ENCODE measurements at places on chromosomes 5 and 9.

DNA sequence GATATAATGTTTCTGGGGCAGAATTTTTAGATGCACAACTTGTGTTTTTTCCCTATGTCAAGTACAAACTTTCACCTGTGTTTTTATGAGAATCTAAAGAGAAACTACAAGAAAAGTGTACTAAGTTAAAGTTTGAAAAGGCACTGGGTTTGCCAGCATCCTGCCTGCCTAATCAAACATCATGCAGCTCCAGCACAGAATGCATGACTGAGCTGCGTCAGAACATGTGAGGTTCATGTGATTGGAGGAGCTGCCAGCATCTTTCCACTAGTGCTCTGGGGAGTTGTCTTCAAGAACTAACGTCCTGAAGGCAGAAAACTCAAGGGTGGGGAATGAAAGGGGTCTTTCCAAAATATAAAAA, 46.1 kb upstream of the RIC1 start:
- DNase-seq: no peak

DNA sequence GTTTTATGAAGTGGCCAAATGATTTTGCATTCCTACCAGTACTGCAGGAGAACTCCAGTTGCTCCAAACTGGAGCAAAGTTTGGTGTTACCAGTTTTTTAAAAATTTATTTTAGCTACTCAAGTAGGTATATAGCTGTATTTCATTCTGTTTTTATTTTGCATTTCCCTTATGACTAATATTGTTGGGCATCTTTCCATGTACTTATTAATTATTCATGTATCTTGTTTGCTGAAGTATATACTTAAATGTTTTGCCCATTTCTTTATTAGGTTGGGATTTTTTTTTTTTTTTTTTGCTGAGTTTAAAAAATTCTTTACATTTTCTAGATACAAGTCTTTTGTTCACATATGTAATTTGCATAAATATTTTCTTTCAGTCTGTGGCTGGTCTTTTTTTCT, 386.6 kb upstream of the DAB2 start:
- no peak for DNase-seq

DNA sequence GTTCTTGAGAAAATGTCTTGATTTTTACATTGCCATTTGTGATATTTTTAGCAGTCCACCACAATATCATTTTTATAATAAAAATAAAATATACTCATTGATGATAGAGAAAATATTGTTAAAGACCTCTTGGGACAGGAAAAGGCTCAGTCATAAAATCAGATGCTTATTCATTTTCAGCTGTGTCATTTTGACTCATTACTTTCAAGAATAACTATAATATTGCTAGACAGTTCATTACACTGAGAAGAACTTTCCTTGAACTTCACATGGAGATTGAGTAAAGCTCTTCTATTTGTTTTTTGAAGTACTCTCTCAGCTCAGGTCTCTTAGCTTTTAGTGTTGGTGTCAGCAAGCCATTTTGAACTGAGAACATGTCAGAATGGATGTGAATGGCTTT, 8.5 kb upstream of the MEIKIN start:
- no peak for DNase-seq

DNA sequence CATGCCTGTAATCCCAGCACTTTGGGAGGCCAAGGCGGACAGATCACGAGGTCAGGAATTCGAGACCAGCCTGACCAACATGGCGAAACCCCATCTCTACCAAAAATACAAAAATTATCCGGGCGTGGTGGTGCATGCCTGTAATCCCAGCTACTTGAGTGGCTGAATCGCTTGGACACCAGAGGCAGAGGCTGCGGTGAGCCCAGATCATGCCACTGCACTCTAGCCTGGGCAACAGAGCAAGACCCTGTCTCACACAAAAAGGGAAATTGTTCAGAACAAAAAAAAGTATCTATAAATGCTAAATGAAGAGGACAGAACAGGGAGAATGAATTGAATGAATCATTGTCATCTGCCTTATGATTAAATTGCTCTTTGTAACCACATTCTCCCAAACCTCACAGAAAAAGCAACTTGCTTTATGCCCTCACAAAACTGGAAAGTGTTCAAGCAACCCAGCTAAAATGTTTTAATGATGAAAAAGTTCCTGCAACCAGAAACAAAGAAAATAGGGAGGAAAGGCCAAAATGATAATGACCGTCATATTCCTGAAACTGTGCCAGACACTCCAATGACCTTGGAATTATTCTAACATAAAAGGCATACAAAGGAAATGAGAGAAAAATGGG, 83.7 kb downstream of the SERINC5 start:
- DNase-seq: no peak

DNA sequence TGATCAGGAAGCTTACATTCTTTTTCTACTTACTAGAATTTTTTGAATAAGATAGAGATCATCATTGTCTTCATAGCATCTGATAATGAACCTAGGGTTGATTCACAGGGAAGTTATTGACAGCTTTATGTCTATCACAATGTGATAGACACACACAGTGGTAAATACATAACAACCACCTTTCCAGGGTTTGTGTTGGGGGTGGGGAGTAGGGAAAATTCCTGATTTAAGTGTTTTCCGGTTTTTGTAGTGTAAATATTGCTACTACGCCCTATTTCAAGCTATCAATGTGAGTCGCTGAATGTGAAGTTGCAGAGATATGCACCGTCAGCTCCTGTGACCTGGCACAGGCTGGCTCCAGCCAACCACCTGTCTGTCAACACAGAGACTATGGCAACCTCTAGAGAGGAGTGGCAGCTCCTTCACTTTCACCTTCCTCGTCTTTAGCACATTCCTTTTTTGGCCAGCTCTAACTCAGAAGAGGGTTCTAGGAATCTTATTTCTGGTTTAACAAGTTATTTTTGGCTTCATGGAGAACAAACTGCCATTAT, 224.9 kb downstream of the MAT2B start:
- DNase-seq: no peak

DNA sequence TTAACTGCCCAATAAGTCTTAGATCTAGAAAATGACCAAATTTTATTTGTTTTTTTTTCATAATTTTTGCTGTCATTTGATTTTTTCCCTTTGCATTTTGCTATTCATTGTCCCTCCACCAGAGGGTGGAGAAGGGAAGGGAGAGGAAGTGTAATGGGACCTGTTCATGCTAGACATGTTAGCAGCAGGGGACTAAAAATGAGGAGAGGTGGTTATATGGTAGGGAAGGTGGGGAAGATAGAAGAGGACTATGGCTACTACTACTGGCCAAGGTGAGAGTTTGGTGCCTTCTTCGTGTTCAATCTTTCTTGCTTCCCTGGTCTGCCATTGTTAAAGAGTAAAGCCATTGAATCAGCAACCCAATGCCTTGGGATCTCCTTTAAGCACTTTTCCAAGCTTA, 6.4 kb downstream of the GRIA1 start:
- no peak for DNase-seq

- no peak for DNase-seq
These were observed 18.5 kb downstream of the NR5A1 start for GRCh38 chr9:124488641-124489210.

- DNase-seq: no peak
These were observed 37.5 kb upstream of the PTGS1 start for GRCh38 chr9:122333169-122333808.

- DNase-seq: no peak
These were observed 32.2 kb upstream of the STRBP start for GRCh38 chr9:123300554-123300953.

DNA sequence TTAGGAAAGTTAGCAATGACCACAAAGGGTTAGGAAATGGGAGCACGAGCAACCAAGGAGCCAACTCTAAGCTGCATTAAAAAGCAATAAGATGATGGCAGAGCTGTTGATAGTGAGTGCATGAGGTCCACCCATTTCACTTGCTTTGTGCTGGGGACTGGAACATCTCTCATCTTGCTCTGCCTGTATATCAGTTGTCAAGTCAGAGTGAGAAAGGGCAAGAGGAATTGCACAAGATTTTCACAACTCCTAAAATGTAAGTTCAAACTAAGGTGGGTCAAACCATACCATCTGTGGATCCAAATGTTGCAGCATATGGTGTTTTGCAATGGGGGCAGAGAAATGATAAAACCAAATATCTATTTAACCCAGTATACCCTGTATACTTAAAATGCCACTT, 2.8 kb upstream of the ESM1 start:
- DNase-seq: no peak

- DNase-seq: no peak
These were observed 978 bp downstream of the CFAP157 start for GRCh38 chr9:127707766-127708165.

- DNase-seq: no peak
These were observed 13.1 kb upstream of the BNC2 start for GRCh38 chr9:16883586-16883985.

DNA sequence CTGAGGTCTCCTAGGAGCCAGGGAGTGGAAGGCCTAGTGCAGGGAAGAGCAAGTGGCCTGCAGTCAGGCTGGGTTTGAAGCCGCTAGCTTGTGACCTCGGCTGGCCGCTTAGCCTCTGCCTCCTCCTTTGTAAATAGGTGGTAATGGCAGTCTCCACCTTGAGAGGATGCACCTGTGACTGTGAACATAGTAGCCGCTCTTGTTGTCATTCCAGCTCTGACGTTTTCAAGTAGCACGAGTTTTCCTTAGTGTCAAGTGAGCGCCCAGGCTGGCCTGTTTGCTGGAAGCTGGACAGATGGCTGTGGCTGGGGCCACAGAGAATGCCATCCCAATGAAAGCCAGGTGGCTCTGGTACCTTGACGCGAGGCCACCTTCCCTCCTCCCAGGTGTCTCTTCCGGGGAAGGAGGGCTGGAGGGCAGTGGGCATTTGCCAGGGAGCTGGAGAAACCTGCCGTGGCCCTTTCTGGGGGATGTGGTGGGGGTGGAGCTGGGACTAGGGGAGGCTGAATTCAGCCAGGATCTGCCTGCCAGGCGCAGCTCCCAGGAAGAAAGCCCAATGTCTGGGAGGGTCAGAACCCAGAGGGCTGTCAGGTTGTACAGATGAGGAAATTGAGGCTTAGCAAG, 2.5 kb downstream of the ASS1 start:
- no peak for DNase-seq

DNA sequence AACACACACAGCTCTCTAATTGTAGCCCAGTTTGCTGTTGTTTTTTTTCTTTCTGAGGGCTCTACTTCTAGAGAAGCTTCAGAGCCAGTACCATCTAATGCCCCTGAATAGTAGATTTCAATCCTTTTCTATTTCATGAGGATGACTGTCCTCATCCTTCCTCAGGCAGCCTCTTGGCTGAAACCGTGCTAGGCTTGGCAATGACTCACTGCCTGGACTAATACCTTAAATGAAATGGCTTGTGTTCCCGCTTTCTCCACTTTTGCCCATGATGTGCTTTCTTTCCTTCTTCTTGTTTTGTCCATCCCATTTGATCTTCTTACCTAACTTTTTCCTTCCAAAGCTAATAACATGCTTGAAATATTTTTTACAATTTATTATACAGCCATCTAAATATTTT, 80.1 kb downstream of the ITGA1 start:
- no peak for DNase-seq

- no peak for DNase-seq
These were observed 245.3 kb downstream of the GADD45G start for GRCh38 chr9:89850153-89850552.

- DNase-seq: no peak
These were observed 246.5 kb downstream of the DMRTA1 start for GRCh38 chr9:22693156-22693555.

- DNase-seq: no peak
These were observed 31.2 kb downstream of the CEP72 start for GRCh38 chr5:643351-643801.

GRCh38 chr5:159208514-159209437, 577 bp downstream of the RNF145 start:
- DNase-seq: no peak

GRCh38 chr5:168479166-168479565, 7.1 kb upstream of the RARS1 start:
- DNase-seq: no peak

DNA sequence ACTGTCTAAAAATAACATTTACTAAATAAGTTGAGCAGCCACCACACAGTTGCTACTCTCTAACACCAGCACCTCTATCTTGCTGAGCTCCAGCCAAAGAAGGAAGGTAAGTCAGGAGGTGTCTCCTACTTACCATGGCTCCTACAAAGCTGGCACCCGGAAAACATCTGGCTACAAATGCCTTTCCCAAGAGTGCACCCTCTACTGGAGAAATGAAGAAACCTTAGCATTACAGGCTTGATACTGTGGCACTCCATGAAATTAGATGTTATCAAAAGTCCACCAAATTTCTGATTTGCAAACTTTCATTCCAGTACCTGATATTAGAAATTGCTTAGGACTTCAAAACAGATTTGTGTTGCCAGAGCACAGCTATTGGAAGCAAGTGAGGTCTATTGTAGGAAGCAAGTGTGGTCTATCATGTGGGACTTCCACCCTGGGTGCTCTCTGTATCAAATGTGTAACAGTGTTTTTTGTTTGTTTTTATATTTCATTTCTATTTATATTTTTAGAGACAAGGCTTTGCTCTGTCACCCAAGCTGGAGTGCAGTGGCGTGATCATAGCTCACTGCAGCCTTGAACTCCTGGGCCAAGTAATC, 25.7 kb upstream of the RFK start:
- peak; percentile 9 for DNase-seq

DNA sequence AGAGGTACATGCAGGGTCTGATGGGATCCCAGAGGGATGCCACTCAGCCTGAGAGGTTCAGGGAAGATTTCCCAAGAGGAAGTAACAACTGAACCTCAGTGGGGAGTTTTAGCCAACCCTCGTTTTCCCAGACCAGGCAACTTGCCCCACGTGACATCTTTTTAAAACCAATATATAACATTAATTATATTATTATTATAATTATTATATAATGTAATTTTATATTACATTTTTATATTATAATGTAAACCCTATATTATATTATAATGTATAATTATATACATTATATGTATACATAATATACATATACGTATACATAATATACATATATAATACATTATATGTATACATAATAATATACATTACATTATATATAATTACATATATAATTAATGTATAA, 62.8 kb upstream of the WWC1 start:
- no peak for DNase-seq

- DNase-seq: no peak
These were observed 1.0 kb downstream of the SMIM3 start for GRCh38 chr5:150779397-150780186.

DNA sequence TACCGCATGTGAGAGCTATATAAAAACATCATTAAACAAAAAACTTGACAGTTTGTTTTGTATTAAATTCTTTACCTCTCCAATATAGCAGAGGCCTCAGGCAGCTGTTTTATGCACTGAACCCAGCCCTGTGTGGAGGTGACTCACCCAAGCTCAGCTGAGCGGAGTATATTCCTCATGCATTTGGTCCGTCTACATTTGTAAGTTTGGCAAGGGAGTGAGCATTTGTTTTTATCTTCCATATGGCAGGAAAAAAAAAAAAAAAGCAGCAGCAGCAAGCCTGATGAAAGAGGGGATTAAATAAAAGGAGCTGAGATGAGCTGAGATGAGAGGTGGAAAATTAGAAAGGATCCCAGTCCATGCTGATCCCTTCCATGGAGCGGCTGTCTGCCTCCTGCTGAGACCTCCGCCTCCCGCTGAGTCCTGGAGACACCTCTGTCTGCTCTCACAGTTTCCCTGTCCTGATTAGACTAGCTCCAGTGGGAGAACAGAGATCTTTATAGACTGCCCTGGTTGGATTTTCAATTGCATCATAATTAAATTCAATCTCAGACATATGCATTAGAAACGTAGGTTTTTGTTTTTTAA, 112.0 kb upstream of the CTNND2 start:
- no peak for DNase-seq
